Thoracic aorta (tissue), 2 donors: ENCODE measurements at places on chromosomes 12 and 14. TPM values are rescaled to one million over a fixed set of nuclear protein-coding genes. Genes with fewer than 3 reads are reported as not detected.

Gene GUCY2C
- not detected for total RNA-seq

Gene CCDC175
- not detected for total RNA-seq

Gene TBX5
- 0.21 TPM for total RNA-seq

Gene ERBB3
- 1.1 TPM for total RNA-seq

Gene GALNT16
- 12.1 TPM for total RNA-seq

Gene SLC17A8
- not detected for total RNA-seq

Gene ASIC1
- total RNA-seq, result not detected

Gene TOMM20L
- total RNA-seq, result not detected

Gene RFX4
- not detected for total RNA-seq

Gene PAN2
- total RNA-seq, result 42.7 TPM

Gene FLVCR2
- total RNA-seq, result 8.3 TPM

Gene RPGRIP1
- not detected for total RNA-seq

DNA sequence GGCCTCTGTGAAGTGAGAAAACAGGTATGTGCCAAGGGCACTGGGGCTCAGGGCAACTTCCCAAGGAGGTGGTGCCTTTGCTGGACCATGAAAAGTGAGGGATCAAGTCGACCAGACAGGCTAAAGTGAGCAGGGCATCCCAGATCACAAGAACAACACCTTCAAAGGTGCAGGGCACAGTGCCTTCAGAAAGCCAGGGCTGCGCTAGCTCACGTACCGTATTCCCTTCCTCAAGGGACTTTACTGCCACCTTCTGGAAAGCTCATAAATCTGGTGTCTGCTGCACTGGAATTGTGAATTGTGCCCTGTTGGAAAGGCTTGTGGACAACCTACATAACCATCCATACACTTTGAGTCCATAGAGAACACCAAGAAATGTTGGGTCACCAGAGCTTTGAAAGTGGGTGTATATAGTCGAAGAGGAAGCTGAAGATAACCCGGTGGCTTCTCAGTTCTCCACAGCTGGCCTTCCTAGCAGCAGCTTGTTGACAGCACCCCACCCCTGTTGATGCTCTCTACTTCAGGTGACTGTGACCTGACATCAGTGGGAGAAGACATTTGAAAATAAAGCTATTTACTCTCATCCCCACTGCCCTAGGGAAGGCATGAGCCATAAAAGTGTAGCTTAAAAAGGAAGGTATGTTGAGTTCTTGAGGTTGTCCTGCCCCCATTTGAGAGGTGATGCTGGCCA lies 24.5 kb downstream of the FIGNL2 start:
- DNase-seq, result no peak

DNA sequence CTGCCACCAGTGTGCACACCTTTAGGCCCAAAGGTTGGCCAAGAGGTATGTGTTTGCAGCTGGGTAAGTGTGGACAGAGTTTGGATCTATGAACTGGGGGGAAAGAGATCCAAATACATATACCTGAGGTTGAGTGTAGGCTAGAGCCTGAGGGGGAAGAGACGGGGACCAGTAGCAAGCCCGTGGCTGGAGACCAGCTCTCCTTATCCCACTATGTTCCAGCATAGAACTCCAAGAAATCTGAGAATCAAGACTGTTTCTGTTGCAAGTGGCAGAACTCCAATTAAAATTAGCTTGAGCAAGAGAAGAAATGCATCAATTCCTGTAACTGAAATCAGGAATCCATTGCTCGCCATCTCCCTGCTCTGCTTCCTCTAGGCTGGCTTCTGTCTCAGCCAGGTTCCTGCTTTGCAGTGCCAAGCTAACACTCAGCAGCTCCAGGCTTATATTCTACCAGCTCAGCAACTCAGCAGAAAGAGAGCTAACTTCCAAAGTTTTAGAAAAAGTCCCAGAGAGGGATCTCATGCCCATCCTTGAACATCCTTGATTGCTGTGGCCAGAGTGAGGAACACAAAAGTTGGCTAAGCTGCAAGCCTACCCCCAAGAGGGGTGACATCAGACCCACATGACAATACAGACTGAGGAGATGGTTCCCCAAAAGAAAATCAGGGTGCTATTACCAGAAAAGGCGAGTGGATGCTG lies 1.5 kb upstream of the PCK2 start:
- DNase-seq, result no peak

DNA sequence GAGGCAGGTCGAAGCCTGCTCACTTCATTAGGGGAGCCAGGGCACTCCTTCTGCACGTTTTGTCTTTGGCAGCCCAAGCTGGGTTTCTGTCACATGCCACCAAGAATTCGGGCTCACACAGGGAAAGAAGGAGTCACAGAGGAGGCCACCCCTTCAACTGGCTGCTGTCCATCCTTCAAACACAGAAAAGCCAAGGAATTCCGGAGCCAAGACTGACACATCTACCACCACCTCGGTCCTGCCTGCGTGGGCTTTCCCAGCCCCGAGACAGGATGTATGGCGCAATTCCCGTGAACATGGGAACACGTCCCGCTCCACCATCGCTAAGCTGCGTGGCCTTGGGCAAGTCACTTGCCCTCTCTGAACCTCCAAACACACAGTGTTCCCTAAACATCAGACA lies 70.4 kb downstream of the NCOR2 start:
- DNase-seq, result no peak

DNA sequence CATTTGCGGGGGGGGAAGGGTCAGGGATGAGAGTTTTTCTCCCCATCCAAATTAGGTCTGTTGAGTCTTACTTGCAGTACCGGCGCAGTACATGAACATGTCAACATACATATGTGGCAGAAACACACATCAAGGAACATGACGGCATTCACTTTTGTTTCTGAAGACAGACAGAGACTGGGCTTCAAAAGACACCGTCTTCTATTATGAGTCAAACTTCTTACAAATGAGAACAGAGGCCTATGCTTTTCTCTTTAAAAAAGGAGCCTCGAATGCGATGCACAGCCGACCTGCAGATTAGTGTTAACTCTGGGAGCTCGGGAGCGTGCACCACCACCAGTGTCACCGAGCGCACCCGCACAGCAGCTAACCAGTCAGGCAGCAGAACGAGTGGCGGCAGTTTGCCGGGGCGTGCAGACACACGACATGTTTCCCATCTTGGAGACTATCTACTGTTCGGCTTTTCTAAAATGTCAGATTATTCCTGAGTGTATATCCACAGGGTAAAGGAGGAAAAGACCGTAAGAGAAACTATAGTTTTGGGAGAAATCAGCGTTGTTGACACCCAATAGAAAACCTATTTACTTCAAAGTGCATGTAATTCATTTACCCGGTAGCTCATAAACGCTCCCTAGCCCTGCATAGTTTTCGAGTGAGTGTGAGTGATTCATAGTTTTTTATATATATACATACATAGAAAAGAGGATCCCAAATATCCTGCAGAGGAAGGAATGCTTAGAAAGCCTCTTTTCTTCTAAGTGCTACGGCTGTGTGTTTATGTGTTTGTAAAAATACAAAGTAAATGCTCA lies 33.0 kb downstream of the UBR7 start:
- DNase-seq, result no peak

DNA sequence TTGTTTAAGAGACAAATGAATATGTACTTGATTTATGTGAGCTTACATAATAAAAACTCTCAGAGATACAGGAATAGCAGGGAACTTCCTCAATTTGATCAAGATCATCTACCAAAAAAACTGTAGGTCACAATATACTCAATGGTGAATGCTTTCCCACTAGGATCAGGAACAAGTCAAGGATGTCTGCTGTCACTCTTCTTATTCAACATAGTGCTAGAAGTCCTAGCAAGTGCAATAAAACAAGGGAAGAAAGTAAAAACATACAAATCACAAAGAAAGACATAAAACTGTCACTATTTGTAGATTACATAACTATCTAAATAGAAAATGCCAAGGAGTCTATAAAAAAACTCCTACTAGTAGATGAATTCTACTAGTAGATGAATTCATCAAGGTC lies 41.9 kb upstream of the PAWR start:
- DNase-seq, result no peak

GRCh38 chr14:31457665-31458659 lies 656 bp upstream of the DTD2 start:
- DNase-seq, result no peak

GRCh38 chr12:88725592-88726143 lies 145.4 kb upstream of the KITLG start:
- DNase-seq, result no peak

- DNase-seq, result no peak
Measured at GRCh38 chr12:54277823-54278276, 2.1 kb downstream of the CBX5 start.

DNA sequence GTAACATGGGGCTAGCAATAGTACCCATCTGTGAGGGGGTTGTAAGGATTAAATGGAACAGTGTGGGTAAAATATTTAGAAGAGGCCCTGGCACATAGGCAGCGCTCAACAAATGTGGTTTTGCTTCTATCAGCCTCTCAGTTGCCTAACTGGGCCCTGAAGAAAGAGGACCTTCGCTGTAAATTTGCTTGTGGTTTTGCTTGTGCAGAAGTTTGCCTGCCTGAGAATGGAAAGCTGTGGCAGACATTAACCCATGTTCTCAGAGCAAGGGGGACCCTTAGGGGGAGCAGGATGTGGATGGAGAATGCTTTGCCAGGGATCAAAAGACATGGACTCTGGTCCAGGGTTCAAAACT lies 160.1 kb downstream of the BRMS1L start:
- no peak for DNase-seq

DNA sequence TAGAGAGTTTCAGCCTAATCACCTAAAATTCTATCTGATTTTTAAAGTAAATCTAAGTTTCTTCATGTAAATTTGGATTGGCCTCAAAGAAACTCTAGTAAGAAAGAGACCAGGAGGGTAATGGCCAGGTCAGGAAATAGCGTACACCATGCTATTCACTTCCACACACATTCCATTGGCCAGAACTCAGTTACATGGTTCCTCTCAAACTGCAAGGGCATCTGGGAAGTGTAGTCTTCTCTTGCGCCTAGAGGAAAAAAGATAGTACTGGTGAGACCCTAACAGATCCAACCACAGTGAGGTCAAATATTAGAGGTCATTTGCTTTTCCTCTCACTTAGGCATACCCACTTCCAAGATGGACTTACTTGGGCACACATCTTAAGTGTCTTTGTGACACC lies 39.1 kb downstream of the MBIP start:
- DNase-seq, result no peak

DNA sequence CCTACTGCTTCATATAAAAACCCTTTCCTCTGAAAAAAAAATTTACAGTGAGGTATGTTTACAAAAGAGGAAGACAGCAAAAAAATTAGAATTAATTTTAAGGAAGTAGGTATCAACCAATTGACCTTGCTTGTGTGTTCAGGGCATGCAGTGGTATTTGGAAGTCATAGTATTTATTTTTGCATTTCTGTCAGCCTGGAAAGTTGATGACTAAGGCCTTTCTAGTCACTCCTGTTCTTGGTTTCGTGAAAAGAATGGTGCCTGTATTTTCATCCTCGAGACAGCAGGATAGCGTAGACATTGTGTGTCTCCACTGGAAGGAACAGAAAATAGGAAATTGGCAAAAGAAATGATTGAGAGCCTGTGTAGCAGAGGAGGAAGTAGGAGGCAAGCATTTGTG lies 24.5 kb downstream of the SLC16A7 start:
- no peak for DNase-seq

GRCh38 chr14:93733231-93733630 lies 55.1 kb downstream of the PRIMA1 start:
- DNase-seq, result no peak

GRCh38 chr12:3165078-3165980 lies 88.2 kb downstream of the TSPAN9 start:
- DNase-seq, result no peak

- no peak for DNase-seq
Measured at GRCh38 chr12:29943683-29944082, 159.9 kb upstream of the TMTC1 start.

DNA sequence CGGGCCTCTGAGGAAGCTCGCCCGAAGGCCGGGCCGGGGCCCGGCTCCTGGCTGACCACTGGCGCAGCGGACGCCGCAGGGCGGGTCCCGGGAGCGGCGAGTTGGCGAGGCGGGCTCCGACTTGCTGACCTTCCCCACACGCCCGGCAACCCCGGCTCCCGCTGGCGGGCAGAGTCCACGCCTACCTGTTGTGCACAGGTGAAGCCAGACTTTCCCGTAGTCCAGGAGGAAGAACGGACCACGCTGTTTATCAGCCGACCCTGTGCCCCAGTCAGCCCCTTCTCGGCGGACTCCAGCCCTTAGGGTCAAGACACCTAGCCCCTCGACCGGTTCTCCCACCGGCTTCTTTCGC lies 407 bp downstream of the HEATR5A start:
- no peak for DNase-seq

GRCh38 chr14:104686624-104687517 lies 2.5 kb upstream of the INF2 start:
- no peak for DNase-seq

GRCh38 chr12:47819138-47819895 lies 386 bp downstream of the HDAC7 start:
- no peak for DNase-seq

DNA sequence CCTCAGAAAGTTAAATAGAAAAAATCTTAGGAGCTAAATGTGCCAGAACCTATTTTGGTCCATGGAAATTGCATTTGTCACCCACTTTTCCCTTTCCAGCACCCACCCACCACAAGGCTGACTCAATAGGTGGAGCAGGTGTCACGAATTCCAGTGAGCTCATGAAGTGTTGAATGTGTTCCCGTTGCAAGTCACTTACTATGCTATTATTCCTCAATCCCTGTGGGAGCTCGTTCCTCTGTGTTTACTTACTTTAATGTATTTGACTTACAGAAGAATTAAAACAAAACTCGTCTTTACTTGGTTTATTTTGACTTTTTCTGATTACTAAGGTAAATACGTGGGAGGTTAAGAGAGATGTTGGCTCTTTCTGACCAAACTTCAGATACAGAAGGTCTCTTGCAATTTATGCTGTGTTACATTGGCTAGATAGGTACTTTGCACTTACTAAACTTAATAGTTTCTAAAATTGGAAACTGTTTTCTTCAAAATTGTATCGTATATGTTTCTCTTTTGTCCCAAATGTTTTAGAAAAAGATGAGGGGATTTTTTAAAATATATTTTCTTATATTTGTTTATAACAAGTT lies 269.4 kb upstream of the NOVA1 start:
- no peak for DNase-seq

DNA sequence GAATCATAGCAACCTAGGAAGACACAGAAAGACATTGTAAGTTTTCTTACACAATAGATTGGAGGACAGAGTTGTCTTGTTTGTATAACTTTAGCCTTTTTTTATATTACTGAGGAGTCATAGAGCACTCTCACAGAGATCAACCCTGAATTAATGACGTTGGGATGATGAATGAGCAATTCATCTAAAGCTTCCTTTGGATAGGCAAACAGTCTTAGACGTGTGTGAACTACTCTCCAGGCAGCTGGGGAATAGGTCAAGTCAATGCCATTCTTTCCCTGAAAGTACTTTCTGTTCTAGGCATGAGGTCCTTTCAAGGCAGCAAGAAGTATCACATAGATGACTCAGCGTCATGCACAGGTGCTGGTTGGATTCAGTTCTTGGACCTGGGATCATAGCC lies 369.1 kb upstream of the NOVA1 start:
- no peak for DNase-seq

GRCh38 chr12:98465950-98466602 lies 49.3 kb upstream of the TMPO start:
- DNase-seq, result no peak

DNA sequence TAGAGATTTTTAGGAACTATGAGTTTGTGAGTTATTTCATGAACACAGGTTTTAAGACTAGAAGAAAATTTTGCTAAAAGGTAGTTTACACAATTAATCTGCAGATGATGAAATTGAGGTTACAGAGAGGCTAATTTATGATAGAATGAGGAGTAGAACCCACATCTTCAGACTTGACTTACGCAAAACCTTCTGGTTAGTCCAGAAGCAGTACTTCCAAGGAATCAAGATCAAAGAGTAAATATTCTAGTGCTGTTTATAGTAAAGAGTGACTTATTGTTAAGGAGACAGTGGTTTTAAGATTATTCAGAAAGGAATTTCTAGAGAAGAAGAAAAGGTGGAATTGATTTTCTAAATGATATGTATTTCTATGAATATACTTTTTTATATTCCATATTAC lies 10.6 kb upstream of the KITLG start:
- DNase-seq, result no peak
